DMS79 (cell line): ENCODE measurements at places on chromosomes 2 and 18.
A peak's percentile ranks its signal among the peaks of the same experiment; 100 is the strongest.

GRCh38 chr2:183214680-183215079, 90.4 kb downstream of the NUP35 start:
- no peak for DNase-seq

GRCh38 chr2:105325389-105325963, 4.1 kb downstream of the TGFBRAP1 start:
- no peak for DNase-seq

DNA sequence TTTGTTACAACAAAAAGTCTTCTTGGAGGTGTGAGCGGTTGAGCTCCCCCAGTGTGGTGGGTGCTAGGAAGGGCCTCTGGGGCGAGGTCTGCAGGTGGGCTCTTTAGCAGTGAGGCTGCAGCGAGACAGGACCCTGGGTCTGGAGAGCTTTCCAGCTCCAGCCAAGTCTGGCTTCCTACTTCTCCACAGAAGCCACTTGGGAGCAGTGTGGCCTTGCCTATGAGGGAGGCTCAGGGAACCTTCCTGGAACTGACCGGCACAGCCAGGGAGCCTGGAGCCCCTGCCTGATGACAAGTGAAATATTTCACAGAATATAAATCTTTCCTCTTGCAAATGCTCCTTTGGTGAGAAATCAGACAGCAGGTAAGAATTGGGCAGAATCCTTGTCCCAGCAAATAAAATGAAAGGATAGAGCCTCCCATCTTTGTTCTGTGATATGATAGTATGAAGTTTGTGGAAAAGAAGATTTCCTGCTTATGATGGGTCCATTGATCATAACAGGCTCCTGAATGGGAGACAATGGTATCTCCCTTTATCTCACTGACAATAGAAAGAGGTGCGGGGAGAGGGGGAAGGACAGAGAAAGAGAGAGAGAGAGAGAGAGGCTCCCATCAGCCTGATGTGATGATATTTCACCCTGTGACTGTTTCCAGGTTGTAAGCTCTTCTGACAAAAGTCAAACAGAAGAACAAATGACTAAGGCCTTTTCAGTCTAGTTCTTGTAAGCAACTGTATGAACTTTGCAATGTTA, 289.8 kb upstream of the SPRED2 start:
- no peak for DNase-seq

DNA sequence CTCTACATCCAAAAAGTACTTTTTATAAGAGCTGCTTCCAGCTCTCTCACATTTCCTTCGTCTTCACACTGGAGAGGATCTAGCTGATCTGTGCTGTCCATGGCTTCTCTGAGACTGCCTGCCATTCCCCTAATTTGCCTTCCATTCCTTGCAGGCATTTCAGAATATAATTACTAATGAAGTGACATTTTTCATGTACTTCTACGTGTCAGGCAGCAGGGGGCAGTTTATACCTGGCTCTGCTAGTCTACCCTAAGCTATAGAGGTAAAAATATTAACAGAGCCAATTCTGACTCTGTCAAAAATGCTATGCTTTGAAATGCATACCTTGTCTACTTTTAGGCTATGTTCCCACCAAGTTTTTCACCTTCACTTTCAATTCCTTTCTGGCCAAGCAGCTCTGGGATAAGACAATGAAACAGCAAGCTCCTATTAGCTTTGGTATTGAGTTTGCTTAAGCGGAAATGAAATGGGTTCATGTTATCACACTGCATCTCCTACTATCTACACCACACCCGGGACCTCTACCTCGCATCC, 81.9 kb downstream of the MEP1B start:
- DNase-seq: peak; percentile 8

DNA sequence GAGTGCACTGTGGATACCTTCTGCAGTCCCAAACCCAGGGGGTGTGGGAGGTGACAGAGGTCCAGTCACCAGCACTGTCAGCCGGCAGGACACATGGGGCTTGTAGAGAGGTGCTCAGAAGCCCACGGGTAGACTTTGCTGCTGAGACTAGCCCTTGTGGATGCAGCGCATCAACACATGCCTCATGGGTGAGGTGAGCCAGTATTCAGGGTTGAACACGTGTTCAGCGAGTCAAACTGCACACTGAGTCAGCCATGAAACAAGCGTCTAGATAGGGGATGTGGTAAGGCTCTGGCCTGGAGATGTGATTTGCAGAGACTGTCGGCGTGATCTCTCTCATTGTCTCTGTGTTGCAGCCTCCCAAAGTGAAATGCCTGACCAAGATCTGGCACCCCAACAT, 35.8 kb upstream of the SCLY start:
- no peak for DNase-seq

DNA sequence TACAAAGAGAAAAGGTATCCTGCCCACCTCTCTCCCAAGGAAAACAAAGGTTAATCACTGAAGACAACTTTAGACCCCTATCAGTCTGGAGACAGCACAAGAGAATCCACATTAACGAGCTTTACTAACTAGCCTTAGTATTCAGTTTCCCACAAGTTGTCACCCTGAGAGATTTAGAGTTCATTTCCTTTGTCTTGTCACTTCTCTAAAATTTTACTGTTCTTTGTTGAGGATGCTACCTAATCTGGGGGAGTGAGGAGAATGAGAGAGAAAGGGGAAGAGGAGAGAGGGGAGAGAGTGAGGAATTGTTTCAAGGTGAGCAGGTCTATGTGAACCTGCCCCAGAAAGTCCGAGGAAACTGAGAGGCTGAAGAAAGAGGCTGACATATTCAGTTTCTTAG, 28.4 kb downstream of the C2orf76 start:
- no peak for DNase-seq

DNA sequence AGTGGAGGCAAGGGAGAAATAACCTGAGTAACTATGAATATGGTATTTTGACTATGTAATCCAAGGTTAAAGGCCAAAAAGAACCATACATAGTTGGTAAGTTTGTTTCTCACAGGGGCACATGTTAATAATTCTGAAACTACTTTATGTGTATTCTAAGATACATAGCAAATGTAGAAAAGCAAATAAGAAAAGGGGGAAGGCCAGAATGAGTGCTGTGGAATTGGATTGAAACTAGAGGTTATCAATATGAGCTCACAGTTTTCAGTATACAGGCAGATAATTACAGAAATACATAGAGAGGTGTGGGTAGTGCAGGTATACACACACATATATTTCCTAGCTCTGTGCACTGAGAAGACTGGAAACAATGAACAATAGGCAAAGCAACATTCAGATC, 13.7 kb downstream of the INO80C start:
- DNase-seq: no peak

DNA sequence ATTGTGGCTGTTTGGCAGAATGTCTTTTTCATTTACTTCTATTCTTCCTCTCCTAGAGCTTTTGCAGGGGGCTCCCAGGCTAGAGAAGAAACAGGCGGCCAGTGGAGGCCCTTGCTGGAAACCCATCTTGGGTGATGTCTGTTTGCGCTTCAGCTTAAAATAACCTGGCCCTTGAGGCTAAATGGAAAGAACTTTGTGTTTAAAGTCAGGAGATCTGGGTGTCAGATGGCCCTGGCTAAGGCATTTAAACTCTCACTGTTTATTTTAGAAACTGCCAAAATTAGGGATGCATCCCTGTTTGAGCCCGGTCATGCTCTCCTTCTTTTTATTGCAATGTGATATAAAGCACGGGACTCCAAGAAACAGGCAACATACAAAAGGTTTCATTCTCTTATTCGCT, 118.4 kb upstream of the RMP24 start:
- DNase-seq: no peak

GRCh38 chr2:38145236-38145635, 69.3 kb upstream of the CYP1B1 start:
- DNase-seq: no peak

DNA sequence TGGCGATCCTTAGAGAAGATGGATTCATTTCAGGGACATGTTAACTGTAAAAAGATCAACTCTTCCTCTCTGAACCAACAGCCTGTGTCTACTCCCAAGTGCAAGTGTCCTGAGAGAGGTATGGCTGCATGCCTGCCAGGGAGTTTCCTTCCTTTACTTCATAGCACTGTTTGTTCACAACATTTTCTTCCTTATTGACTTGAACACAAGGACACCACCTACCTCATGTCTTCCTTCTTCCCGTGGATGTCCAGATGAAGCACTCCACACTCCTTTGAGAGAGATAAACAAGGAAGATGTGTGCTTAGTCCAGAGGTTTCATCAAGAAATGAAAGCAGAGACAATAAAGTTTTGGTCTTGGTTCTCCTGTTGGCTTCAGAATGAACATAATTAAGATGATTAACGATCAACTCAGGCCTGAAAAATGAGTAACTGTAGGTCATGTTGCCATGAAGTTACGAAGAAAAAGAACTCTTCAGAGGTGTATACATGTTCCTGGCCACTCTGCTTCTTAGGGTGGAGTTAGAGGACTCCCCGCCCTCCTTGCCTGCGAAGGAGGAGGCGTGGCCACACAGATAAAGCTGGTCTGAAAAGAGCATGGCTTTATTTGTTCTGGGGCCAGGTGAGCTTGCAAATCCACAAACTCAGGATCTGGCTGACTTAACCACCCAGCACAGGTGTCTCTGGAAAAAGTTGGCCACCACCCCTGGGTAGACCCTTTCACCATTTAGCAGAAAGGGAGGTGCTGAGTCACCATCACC, 155.0 kb upstream of the KCTD1 start:
- DNase-seq: no peak

DNA sequence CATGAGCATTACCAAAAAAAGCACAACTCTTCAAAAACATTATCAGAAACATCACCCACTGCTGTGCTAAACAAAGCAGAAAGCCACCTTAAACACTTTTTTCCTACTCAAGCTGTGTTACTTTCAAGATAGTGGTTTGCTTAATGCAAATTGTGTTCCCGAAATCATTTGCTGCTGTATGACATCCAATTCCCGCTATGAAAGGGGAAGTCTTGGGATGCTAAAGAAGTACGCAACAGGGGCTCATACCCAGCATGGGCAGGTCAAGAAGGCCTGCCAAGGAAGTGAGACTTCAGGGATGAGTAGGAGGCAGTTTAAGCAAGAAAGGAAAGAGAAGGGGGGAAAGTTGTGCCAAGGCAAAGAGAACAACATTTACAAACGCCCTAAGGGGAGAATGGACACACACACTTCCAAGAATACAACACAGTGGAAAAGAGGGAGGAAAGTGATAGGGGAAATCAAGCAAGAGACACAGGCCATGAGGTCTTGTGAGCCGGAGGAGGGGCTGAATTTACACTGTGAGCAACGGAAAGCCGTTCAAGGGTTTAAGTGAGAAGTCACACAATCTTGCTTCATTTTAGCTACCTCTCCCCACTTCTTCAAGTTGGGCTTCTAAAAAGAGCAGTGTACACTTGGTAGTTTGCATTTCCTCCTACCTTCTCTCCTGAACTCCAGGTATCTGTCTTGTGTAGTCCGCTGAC, 4.0 kb downstream of the PTPN2 start:
- DNase-seq: no peak

- no peak for DNase-seq
Measured at GRCh38 chr2:232887171-232887850, 17.2 kb downstream of the SNORC start.

DNA sequence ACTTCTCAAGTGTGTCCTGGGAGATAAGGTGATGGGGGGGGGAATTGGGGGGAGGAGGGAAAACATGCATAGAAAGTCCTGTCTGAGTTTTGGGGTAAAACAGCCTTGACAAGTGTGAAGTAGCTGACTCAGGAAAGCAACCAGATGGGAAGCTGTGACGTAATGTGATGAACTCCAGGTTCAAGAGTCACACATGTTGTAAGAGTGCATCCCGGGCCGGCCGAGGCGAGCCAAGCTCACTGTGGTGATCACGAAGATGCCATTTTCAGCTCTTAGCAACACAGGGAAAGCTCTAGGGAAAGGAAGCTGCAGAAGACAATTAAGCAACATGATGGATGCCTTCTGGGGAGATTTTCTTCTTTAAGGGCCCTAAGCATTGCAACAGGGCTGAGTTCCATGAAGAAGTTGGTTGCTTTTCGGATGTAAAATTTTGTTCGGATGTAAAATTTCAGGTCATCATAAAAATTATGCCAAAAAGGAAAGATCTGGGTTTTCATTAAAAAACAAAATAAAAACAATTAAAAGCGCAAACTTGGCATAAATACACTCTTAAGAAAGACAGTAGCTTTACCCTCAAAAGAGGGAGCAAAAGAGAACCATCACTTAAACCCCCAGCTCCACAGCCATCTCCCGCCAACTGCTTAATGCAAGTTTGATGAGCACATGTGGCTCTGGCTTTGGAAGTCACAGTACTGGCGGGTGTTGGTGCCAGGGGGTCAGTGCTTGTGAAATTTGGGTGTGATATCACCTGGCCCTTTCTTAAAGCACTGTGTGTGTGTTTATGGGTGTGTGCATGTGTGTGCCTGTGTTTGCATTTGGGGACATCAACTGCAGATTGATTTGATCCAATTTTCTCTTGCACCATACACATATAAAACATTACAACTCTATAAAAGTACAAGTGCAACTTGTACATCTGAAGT, 19.1 kb downstream of the SERTAD2 start:
- DNase-seq: no peak

DNA sequence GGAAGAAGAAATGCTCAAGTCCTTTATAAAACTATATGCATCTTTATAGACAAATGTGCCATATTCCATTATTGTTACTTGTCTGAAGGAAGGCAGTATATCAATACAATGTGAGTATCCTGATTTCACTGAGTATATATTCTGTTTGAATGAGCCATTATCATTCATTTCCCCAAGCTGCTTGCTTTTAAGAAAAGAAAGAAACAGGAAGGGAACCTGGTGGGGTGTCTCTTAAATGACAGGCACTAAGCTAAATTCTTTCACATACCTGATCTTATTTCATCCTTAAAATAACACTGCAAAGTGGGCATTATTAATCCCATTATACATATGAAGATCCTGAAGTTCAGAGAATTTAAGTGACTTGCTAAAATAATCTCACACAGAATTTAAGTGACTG, 307.9 kb downstream of the SLC8A1 start:
- DNase-seq: no peak

DNA sequence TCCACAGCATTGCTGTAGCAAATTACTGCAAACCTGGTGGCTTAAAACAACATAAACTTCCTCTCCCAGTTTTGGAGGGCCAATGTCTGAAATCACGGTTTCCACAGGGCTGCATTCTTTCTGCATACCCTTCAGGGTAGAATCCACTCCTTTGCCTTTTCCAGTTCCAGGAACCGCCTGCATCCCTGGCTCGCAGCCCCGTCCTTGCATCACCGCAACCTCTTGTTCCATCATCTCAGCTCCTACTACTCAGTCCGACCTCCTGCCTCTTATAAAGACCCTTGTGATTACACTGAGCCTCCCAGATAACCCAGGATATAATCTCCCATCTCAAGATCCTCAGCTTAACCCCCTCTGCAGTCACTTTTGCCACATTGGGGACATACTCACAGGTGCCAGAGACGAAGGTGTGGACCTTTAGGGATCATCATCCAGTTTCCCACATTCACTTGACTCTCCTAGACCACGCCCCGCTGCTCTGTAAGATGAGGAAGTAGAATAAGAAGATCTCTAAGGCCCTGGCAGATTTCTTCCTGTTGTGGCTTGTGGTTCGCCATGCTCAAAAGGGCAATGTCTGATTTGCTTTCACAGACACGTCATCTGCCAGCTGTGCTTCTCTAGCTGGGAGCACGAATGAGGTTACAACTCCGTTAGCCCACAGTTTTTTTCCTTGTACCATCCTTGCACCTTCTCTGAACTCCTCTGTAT, 103.6 kb upstream of the AGAP1 start:
- DNase-seq: peak; percentile 94
